ENCODE measurements at places on chromosomes 5 and 9. TPM values are rescaled to one million over a fixed set of nuclear protein-coding genes. Genes with fewer than 3 reads are reported as not detected.

Gene OR1J2
- not detected for total RNA-seq

Gene PARP8
- 2.7 TPM for total RNA-seq

Gene DOK3
- total RNA-seq = 0.72 TPM

Gene SAXO1
- total RNA-seq = not detected

GRCh38 chr9:31520301-31521085 lies 864.0 kb upstream of the ACO1 start:
- DNase-seq = no peak

DNA sequence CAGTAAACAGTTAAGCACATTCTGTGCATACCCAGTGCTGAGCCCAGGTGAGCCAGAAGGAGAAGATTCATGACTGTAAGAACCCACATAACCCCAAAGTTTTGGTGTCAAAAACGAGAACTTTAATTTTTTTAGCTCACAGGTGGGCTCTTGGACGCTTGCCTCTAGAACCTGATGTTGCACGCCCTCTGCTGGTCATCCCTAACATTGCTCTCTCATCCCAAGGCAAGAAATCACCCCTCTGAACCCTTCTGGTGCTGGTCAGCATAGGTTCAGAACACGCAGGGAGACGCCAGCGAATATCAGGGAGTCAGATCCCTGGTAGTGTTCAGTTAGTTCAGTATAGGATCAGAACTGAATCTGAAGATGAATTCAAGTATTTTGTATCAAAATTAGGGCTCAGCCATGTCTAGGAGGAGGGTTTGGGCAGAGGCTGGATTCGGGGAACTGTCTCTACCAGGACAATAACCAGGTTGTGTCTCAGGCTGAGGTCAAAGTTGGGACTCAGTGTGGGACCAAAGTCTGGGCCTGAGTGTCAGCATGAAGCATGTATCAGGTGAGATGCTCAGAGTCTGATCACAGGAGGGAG lies 4.1 kb upstream of the DNAJB5 start:
- peak; percentile 41 for DNase-seq

DNA sequence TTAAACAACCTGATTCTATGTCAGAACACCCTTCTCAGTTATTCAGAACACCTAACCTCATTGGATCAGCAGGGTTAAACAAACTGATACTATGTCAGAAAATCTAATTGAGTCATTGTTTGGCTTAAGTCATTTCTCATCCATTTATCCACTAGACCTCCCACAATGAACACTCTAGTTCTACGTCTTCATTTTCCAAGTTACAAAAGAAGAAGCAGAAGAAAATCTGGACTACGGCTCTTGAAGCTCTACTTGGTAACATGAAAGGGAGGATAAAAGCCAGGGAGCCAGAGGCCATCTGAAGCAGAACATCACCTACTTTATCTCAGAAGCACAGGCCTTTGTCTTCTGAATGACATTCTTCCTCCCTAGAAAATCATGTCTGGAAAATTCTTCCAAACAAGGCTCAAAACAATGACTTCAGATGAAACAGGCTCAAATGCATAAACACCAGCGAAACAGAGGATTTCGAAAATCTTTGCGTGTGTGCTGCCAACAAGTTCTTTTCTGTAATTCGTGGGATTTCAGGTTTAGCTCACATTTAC lies 35.4 kb upstream of the TGFBI start:
- no peak for DNase-seq

GRCh38 chr9:112285056-112285455 lies 48.4 kb downstream of the PTBP3 start:
- no peak for DNase-seq

DNA sequence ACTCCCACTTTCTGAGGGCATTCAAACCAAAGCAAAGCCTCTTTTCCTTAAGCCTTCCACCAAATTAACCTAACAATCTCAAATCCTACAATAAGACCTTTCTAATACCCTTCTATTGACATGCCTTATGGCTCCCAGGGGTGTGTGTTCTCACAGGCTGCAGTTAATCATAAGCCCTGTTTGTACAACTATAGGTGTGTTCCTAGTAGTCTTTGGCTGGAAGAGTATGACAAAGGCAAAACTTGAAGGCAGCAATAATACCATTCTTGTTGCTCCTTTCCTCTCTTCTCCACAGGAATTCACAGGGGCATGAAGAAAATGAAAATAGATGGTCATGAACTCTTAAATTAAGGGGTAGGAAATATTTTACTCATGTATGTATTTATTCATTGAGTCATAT lies 10.9 kb upstream of the FBXO38 start:
- DNase-seq = no peak

GRCh38 chr9:79208791-79209396 lies 362.9 kb upstream of the TLE4 start:
- no peak for DNase-seq

GRCh38 chr5:67014957-67015400 lies 181.6 kb downstream of the CD180 start:
- no peak for DNase-seq

GRCh38 chr5:90807496-90807895 lies 248.9 kb downstream of the ADGRV1 start:
- DNase-seq = no peak

Measured in Caki2 (cell line).